LoVo (cell line): ENCODE measurements at places on chromosomes 13 and 19.

- DNase-seq: no peak
These were observed 14.8 kb downstream of the KCTD12 start for GRCh38 chr13:76871432-76871831.

DNA sequence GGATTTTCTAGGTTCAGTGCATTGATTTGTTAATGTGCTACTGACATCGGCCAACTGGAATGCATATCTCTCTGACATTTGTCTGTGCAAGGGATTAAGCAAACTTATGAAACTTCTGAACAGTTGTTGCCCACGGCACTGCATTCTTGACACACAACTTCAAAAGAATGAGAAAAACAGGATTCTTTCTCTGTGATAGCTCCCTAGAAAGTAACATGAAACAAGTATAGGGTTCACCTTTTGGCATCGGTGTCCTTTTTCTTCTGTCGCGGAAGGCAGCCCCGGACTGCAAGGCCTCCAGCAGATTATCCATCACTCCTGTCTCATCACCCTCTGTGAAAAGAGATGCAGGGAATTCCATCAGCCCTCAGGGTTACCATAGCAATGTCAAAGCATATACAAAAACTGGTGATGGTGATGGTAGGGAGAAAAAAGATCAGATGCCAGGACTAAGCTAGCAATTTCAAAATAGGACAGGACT lies 389.2 kb downstream of the DIAPH3 start:
- no peak for DNase-seq

- peak; percentile 31 for DNase-seq
These were observed 693 bp downstream of the XPO4 start for GRCh38 chr13:20901668-20902437.

DNA sequence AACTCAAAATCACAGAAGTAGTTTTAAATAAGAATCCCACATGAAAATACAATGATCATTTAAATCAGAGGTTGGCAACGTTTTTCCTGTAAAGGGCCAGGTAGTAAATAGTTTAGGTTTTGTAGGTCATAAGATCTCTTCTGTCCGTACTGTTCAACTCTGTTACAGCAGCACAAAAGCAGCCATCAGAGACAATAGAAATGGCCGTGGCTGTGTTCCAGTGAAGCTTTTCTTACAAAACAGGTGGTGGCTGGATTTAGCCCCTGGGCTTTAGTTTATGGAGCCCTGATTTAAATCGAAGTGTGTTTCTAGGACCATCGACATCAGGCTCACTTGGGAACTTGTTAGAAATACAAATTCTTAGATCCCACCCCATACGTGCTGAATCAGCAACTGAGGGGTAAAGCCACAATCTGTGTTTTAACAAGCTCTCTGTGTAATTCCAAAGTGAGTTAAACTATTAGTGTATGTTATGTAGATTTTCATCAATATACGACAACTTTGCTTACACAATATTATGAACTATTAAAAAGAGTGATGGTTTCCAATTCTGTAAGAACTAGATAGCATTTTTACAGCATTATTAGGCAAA lies 54.8 kb upstream of the MIR17HG start:
- DNase-seq: no peak

GRCh38 chr13:63208826-63209225 lies 1793.2 kb upstream of the PCDH20 start:
- DNase-seq: no peak

- no peak for DNase-seq
These were observed 125.5 kb downstream of the KCNRG start for GRCh38 chr13:50140581-50141374.

- no peak for DNase-seq
These were observed 146.9 kb downstream of the KDM4B start for GRCh38 chr19:5115771-5116202.

DNA sequence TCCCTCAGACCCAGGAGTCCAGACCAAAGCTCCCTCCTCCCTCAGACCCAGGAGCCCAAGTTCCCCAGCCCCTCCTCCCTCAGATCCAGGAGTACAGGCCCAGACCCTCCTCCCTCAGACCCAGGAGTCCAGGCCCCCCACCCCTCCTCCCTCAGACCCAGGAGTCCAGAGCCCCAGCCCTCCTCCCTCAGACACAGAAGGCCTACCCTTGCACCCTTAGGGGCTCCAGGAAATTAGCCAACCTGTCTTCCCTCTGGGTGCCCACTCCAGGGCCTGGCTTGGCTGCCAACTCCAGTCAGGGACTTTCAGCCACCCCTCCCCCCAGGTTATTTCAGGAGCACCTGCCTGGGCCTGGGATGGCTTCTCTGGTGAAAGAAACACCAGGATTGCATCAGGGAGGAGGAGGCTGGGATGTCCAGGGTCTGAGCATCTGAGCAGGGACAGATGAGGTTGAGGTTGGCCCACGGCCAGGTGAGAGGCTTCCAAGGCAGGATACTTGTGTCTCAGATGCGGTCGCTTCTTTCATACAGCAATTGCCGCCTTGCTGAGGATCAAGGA lies at the start of gene FGF21:
TSS of gene FGF21 (plus strand) at position 441 of the 558 bp plus-strand sequence. CDS start 713 bp downstream, outside the sequence.
- DNase-seq: peak; percentile 34

- DNase-seq: no peak
These were observed 18.2 kb downstream of the LSM4 start for GRCh38 chr19:18304458-18305310.

- DNase-seq: no peak
These were observed 97.0 kb upstream of the RNF113B start for GRCh38 chr13:98273824-98274742.

DNA sequence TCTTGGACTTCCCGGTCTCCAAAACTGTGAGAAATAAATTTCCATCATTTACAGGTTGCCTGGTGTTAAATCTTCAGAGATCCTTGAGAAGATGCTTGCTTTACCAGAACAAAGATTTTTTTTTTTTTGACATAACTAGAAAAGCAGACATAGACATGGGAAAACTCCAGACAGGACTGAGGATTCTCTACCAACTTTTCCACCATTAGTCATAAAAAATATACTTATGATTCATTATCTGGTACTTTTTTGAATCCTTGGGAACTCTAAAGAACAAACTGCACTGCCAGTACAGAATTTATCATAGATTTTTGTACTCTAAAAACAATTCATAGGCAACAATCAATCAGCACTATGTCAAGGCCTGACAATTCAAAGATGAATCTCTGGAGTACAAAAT lies 487.6 kb downstream of the EFNB2 start:
- no peak for DNase-seq

GRCh38 chr13:95557013-95557412 lies 4.5 kb downstream of the CLDN10 start:
- DNase-seq: no peak

- no peak for DNase-seq
These were observed 11.9 kb upstream of the SLC10A2 start for GRCh38 chr13:103078158-103078557.

DNA sequence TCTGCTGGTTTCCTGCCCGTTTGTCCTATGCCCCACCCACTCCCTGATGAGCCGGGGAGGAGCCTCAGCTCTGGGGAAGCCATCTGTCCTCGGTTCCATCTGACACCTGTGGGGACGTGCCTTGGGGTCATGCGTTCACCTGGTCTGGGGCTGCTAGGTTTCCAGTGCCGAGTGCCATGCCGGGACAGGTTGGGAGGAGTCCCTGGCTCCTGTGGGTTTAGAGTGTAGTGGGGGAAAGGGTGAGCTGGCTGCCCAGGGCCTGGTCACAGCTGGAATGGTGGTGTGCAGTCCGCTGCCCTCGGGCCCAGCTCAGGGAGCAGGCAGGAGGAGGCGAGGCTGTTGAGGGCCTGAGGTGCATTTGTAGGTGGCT lies 2.5 kb downstream of the KDM4B start:
- peak; percentile 38 for DNase-seq

DNA sequence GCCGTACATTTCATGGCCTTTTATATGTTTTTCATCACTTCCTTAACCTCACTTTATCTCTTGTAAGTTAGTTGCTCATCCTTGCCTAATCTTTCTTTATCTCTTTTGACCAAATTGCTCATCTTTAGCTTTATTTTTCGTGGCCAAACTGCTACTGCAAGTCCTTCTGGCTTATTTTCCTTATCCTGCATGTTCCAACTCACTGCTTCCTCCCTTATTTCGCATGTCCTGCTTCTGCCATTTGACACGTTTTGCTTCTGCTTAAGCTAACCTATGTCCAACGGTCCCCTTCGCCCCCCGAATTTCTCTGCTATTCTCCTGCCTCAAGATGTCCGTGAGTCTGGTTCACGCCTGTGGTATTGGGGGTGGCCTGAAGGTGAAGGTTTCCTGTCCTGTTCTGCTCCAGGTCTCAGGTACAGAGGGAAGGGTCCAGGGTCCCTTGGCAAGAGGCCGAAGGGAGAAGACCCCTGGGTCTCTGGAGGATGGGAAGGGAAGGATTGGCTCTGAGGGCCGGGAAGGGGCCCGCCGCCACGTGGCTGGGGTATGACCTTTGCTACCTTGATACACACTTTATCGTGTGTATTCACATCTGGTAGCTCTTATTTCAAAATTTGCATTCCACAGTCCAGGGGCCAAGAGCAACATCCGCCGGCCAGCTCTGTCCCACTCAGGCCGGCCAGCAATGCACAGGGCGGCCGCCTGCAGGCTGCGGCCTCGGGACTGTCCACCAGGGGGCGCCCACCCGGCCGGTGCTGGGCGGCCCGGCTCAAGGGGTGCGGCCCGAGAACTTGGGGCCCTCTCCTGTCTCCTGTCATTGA lies 2.9 kb upstream of the C19orf85 start:
- peak; percentile 62 for DNase-seq

- no peak for DNase-seq
These were observed 21.8 kb downstream of the TSKS start for GRCh38 chr19:49741210-49741844.

- DNase-seq: no peak
These were observed 19.9 kb upstream of the MISP start for GRCh38 chr19:731000-731399.

- DNase-seq: peak; percentile 47
These were observed 50.5 kb upstream of the UBE2L5 start for GRCh38 chr13:30371649-30372265.

DNA sequence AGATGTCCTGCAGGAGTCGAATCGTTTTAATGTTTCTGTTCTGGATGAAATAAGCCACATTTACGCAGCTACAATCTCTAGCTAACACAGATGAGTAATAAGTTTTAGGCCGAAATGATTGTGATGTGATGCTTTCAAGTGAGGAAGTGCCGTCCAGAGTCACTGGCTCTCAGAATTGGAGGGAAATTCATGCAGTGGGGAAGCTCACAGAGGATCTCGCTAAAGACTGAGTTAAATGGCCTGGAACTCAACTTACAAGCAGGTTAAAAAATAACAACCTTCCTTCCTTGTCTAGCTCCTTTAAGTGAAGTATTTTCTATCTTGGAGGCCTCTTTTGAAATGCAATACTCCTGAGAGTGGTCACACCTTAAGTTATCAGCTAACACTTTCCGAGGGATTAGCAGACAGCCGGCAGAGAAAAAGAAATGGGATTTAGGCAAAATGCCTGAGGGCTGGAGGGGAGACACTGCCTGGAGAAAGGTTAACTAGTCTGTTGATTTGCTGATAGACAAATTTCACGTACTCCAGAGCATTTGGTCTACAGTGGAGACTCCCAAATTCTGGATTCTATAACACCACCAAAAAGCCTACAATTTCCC lies 74.2 kb downstream of the IRS2 start:
- DNase-seq: no peak

- no peak for DNase-seq
These were observed 9.0 kb upstream of the NFIC start for GRCh38 chr19:3357271-3357991.

GRCh38 chr19:30386551-30387143 lies 14.5 kb downstream of the ZNF536 start:
- no peak for DNase-seq

DNA sequence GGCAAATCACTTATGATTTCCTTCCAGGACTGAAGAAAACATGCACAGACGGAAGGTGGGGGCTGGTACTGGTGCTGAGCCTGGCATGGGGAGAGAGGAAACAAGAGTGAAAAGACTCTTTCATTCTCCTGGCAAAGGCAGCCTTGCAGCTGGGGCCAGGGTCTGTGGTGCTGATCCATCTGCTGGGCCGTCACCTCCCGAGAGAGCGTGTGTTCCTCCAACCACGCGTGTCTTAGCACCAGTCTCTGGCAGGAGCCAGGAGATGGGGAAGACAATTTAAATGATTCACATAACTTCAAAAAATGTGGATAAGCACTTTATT lies 23.9 kb upstream of the SPART start:
- DNase-seq: no peak

DNA sequence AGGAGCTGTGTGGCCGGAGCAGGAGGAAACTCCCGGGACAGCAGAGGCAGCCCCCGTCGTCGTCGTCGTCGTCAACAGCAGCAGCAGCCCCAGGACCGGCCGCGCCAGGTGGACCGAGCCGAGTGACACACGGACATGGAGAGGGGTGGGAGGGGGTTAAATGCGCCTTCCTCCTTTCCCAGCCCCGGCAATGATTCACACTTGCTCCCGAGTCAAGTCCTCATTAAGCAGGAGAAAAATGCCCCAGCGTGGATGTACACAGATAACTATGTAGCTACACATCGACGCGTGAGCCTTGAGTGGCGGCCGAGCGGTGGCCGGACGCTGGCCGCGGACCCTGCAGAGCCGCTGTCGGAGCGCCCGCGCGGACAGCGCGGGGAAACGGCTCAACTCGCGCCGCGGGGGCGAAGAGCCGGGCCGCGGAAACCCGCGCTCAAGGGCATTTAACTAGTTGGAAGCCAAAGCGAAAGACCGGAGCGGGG lies 645 bp downstream of the UBL3 start:
- peak; percentile 48 for DNase-seq

DNA sequence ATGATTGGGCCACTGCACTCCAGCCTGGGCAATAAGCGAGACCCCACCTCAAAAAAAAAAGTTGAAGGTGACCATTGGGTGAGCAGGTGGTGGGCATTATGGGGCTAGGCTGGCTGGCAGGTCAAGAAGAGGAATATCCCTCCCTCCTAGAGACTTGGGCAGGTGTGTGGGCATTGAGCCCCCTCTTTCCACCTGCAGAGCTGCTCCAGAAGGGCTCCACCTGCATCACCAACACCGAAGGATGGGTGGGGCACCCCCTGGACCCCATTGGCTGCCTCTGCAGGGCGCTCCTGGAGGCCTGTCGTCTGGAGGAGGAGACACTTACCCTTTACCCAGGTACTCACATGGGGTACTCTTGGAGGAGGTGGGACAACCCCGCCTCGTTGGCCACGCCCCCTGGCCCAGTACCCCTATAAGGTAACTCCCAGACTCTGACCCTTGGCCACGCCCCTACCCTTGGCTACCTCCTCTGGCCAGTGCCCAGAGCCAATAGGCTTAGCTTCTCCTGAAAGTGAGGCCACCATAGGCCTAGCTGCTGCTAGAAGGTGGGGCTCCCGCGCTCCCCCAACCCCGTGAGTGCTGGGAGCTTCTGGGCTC lies 21.9 kb downstream of the ZSWIM4 start:
- DNase-seq: no peak

DNA sequence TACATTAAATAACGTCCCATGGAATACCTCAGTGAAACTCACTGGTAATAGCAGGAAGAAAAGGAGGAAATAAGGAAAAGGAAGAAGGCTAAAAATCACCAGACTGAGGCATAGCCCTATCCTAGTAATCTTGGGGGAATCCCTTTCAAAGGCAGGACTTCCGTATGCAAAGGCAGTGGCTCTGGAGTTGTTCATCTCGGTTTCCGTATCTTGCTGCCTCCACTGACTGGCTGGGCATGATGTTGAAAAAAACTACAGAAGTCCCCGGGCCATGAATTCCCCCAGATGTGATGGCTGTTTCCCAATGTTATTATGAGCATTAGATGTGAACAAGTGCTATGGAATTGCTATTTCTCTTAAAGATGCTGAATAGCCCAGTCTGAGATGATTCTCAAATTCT lies 5.5 kb downstream of the FPR2 start:
- DNase-seq: no peak

- DNase-seq: no peak
These were observed 10.5 kb downstream of the SPPL2B start for GRCh38 chr19:2338751-2339643.

- DNase-seq: no peak
These were observed at the start of gene ZNF880 for GRCh38 chr19:52369559-52370340. TSS of gene ZNF880 (plus strand) at chr19:52369923. CDS start at chr19:52369966, 43 bp downstream.
